Stimulated activated CD4-positive, alpha-beta T cell treated with anti-CD3 and anti-CD28 coated beads, Interleukin-1b, Interleukin-23, amount 100 ng/mL, for 24 hours (primary cell): ENCODE measurements at places on chromosomes 2 and 18.

DNA sequence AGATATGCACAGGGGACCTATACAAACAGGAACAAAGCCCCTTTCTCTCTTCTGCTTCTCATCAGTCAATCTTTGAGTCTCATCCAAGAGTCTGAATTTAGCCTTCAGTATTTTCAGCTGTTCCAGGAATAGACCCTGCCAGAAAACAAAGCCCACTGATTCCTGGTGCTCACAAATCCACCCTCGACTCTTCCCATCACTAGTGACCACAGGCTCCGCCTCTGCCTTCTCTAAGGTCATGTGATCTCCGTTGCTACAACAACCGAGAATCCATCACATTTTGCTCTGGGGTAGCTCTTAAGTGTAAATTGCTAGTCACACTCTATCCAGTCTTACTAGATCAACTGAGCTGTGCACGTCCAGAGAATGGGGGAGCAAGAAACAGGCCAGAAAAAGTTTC, 46.4 kb upstream of the SPTBN1 start:
- no peak for DNase-seq

GRCh38 chr2:158726911-158727592, 68.1 kb upstream of the DAPL1 start:
- DNase-seq, result no peak

DNA sequence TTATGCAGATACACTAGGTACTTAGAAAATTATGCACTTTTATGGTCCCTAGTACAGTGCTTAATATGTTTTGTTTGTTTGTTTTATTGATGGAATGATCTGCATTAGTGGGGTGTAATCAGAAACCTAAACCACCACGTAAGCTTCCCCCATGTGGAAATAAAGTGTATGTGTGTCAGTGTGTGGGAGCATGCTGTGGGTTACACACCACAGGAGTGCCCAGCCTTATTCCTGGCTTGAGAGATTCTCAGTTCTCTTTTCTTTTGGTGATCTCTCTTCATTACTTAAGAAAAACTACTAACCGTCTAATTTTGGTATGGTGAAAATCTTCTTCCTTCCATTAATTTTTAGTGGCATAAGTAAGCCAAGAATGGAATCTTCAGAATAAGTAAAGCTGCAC, 398.6 kb downstream of the DCDC2C start:
- DNase-seq, result no peak

GRCh38 chr2:85933753-85934594, 45.2 kb upstream of the ST3GAL5 start:
- no peak for DNase-seq

DNA sequence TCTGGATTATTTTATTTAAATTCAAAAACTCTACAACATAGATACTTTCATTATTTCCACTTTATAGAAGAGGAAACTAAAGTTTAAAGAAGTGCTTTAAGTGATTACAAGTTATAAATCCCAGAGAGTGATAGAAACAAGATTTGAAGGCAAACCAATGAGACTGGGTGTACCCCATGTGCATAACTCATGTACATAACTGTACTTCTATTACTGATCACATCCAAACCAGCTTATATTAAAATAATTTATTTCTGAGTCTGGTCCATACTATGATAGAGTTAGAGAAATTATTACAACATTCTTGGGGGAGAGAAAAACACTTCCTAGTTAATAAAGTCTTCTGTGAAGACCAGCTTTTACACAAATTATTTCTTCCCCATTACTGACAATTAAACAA, 221.4 kb downstream of the EXOC6B start:
- no peak for DNase-seq

- no peak for DNase-seq
Measured at GRCh38 chr2:74869517-74869916, 35.6 kb downstream of the HK2 start.

GRCh38 chr2:181658444-181658843, 1.5 kb upstream of the CERKL start:
- DNase-seq, result no peak

- DNase-seq, result no peak
Measured at GRCh38 chr2:105487142-105488069, 88.6 kb upstream of the FHL2 start.

- DNase-seq, result no peak
Measured at GRCh38 chr2:79083597-79084251, 4.1 kb downstream of the REG1B start.

DNA sequence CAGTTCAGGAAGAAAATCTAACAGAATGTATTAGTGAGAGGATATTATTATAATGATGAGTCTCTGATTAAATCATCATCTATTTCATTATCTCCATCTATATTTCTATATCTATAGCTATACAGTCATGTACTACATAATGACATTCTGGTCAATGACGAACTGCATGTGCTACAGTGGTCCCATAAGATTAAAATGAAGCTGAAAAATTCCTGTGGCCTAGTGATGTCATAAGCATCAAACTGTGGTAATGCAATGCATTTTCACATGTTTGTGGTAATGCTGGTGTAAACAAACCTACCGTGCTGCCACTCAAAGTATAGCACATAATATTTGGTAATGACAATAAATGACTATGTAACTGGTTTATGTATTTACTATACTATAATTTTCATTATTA, 1127.9 kb upstream of the CHAC2 start:
- no peak for DNase-seq

DNA sequence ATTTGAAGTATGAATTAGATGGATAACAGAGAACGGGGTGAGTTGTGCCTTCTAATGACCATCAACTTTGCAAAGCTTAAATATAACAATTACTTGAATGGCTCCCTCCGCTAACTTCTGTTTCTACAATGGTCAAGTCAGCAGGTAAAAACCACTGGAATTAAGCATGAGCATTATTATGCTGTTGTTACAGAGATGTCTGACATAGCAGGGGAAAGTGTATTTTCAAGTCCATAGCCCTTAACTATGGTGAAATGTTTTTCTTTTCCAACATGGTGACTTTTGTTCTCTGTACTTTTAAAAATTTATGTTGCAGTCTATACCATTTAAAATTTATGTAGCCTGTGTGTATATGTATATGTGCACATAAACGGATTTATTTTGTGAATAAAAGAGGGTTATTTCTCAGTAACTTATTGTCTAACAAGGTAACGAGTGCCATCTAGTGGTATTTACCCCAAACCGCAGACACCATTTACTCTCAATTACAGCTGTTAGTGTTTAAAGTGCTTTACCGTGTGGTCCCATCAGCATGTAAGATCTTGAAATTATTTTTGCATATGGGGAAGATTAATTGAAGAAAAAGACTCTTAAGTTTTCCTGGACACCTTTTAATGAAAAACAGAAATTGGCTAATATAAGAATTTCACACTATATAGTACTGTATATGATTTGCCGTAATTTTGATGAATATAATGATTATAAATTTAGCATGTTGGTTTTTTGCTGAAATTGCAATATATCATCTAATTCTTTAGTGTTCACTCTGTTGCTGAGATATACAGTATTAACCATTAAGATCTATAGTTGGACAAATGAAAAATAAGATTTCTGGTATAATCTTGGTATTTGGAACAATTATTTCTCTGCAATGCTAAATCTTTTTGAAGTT, 78.2 kb downstream of the UBE2E3 start:
- DNase-seq, result peak; percentile 3

DNA sequence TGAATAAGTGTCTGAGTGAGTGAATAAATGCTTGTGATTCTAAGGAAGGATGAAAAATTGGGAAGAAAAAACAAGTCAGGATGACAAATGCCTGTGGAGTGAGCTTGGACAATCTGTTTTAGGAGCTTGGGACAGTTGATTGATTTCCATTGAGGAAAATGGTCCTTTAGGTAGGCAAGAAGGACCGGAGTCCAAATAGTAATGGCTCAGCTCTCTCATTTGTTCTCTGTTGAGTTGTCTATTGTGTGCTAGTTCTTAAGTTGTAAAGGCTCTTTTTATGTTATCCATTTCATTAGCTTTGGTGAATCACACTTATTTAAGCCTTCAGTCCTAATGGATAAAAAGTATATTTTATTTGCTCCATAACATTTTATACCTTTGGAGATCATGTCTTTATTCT, 31.9 kb downstream of the FAM171B start:
- DNase-seq, result no peak

GRCh38 chr18:24227977-24228666, 89.3 kb downstream of the CABYR start:
- no peak for DNase-seq

DNA sequence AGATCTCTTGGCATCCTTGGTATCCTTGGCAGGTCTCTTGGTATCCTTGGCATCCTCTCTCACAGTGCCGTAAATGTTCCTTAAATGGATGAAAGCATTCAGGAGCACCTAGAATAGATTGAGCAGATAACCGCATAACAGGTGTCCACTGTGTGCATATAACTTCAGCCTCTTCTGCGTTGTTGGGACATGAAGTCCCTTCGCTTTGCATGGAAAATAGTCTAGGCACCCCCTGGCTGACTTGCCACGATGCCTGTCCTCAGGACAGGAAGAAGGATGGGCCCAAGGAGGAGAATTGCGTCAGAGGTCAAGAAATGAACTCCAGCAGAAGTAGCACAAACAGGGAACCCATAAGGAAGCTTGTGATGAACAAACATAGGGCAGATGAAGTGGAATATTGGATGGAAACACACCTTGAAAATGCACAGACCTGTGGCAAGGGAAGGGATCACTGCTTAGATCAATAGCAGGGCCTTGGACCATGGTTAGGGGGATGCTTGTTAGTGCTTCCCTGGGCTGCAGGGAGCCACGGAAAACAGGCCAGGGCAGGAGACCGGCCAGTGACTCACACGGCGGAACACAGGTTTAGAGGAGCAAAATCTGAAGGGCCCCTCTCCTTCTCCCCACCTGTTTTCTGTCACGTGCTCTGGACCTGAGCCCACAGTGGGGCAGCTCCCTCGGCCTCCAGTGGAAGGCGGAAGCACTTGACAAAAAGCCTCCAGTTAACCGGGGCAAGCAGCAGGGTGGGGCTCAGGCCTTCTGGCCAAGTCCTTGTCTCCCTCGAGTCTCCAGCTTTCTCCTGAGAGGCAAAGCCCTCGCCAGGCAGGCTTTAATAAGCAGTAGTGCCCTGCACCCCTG, 99.2 kb upstream of the ASAP2 start:
- no peak for DNase-seq

DNA sequence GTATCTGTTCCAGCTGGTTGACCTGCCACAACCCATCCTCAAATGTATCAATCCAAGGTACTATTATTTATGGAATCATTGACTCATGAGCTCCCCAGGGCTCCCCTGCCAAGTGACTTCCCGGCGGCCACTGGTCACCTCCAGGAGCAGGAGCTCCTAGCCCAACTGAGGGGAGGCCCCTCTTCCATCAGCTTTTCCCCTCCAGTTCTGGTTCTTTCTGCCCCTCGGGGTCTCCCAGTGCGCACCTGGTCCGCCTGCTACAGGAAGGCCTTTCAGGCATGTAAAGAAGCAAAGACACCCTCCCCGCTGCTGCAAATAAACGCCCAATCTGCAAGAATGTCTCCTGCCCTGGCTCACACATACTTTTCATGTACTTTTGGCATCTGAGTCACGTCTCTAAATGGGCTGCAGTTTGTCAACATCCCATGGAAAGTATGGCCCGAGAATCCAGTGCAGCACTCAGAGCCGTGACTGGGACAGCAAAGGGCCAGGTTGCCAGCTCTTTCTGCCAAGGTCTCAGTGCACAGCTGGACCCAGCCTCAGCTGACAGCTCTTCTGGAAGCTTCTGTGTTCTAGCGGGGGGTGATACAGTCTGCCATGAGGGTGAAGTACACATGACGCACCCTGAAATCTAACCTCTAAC, 41.4 kb downstream of the KLHL29 start:
- DNase-seq, result no peak

DNA sequence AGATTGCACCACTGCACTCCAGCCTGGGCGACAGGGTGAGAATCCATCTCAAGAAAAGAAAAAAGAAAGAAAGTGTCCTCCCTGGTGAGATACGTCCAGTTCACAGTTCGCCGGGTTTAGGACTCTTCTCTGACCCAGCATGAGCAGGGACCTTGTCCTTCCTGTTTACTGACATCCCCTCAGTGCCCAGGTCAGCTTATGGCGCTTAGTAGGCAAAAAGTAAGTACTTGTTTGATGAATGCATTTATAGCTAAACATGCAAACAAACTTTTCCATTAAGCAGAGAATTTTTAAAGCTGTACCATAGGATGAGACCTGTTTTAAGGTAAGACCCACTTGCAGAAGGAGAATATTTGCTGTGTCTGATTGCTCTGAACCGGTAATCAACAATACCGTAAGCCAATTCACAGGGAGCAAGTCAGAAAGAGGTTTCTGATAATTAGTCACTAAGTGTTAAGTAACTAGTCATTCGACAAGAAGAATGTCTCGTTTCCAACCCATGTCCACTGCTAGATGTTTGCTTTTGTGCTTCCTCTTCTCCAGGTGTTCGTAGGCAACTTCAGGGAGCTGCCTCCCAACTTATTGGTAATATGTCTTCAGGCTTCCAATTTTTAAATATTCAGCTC, 40.0 kb downstream of the MOGAT1 start:
- DNase-seq, result no peak

- no peak for DNase-seq
Measured at GRCh38 chr18:22639026-22639463, 221.3 kb upstream of the CTAGE1 start.

- no peak for DNase-seq
Measured at GRCh38 chr2:84717302-84717701, 163.6 kb downstream of the TRABD2A start.

GRCh38 chr2:133266041-133266925, 302.0 kb downstream of the NCKAP5 start:
- no peak for DNase-seq

DNA sequence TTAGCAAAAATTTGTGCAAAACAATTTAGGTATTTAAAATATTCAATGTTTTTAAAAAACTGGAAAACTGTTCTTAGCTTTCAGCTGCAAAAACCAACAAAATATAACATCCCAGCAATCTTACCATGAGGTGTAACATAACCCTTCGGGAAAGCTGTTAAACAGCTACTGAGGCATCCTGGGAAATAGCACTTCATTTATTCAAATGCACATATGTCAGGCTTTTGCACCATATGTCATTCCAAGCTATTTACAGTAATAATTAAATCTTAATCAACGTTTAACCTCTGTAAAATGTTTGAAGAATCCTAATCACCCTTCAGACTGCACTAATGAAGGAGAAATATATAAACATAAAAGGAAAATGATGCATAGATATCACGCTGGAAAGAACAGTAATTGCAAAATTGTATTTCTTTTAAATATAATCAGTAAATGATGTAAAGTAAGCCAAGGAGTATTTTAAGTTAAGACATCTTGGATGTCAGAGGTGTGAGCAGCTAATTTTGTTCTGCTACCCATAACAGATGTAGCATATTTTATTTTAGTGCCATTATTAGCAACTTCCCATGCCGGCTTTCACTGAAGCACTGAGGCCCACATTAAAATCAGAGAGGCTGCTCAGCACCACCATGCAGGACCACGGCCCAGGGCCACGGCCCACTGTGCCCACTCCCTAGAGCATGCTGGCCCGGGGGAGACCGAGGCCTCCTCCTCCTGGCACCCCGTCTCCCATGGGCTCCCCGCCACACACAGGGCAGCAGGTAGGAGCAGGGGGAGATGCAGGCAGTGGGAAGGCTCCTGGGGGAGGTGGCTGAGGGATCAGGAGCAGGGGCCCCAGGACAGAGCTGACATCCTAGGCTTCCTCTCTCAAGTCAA, 30.9 kb downstream of the EMX1 start:
- DNase-seq, result no peak

DNA sequence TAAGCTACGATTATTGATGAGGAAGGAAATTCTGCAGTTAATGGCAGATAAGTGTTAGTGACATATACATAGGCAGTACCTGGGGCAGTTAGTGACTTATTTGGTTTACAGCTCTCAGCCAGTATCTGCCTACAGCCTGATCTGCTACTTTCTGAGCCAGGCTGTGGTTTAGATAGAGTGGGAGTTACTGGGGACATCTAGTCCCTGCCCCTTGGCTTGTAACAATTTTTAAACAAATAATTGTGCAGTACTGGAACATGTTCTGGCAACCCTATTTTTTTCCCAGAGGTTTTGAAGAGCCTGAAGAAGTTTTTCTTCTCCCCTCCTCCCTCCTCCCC, 2.3 kb downstream of the KIF5C start:
- no peak for DNase-seq
